ENCODE measurements at places on chromosomes 16 and 17. TPM values are rescaled to one million over a fixed set of nuclear protein-coding genes. Genes with fewer than 3 reads are reported as not detected.

DNA sequence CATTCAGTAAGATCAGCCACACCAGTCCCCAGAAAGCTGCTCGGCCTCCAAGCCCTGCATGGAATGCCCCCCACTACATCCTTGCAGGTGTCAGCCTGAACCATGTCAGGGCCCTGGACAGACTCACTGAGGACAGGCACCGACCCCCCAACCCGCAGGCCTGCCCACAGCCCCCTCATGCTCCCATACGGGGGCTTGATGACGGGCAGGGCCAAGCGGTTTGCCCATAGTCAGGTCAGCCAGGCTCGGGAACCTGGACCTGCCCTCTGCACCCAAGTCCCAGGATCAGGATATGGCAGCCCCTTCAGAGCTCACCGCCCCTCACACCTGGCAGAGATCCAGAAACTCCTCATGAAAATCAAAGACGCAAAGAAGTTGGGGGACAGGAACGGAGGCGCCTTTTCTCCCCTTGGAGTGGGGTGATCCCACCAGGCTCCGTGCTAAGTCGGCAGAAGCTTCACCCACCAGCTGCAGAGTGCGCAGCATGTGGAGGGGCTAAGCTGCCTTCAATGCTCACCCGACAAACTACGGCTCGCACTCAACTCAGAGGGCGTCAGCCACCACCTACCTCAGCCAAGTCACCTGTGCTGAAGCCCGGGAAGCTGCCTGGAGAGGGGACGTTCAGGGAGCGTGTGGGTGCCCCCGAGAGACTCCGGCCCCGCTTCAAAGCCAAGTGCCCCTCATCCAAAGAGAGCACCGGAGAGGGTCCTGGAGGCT is 26.5 kb downstream of the GNPTG start:
- DNase-seq, result no peak

GPRC5B gene
- 82.4 TPM for total RNA-seq

DNA sequence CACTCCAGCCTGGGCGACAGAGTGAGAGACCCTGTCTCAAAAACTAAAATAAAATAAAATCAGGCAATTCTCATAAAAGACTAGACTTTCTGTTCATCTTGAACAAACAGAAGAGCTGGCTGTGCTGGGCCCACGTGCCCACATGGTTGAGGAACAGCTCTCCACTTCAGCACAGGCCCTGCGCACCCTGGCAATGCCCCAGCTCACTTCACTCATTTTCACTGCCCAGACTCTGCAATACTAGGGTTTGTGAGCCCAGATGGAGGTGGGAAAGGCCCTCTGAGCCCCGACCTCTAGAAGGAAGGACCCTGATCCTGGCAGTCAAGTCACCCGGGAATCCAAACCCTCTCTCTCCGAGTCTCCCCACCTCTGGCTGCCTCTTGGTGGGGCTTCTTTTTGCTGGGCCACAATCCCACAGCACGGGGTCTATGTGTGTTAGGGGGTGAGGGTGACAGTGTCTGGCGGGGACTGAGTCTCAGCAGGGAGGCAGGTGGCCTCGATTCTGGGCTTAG is 14.8 kb downstream of the MYLK3 start:
- no peak for DNase-seq

DNA sequence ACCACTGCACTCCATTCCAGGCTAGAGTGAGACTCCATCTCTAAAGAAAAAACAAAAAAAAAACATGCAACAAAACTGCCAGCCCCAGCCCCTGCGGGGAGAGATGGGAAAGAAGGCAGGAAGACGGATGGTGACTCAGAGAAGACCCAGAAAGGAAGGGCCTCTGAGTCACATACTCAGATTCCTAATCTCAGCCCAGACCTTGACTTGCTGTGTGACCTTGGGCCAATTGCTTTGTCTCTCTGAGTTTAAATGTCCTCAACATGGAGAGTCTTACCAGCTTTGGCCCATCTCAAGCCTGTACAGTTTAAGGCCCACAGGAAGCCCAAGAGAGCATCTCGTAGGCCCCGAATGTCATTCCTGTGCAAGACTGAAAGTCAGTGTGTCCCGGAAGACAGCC is 86.5 kb upstream of the LHX1 start:
- DNase-seq, result no peak

TBC1D3C gene
- not detected for total RNA-seq

DNA sequence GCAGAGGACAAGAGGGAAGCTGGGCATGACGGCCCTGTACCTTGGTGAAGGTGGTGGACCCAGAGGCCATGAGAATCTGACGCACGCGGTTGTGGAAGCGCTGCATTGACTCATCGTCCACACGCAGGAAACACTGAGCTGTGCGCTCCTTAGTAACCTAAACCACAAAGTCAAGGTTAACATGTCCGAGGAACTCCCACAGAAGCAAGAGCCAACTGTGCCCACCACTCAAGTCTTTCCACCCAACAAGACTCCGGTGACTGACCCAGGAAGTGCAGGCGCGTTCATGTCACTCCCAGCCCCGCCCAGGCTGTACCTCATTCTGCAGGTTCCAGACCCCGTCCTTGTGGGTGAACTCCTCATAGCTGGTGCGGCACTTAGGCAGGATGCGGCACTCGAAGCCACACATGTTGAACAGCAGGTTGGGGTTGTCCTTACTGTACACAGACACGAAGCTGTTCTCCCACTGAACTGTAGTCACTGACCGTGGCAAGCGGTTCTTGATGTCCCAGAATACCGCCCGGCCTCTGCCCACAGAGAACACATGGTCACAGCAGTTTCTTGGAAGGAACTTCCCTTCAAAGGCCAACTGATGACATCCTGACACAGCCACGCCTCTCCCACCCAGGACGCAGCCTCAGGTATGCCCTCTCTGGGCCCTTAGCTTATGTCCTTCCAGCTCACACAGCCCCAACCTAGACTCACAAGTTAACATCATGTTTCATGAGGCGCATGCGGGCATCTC is 11.5 kb downstream of the PRPF8 start:
- no peak for DNase-seq

NLGN2 gene
- 10.7 TPM for total RNA-seq

- no peak for DNase-seq
Measured at GRCh38 chr16:27759967-27760788, 210.2 kb downstream of the KATNIP start.

DNA sequence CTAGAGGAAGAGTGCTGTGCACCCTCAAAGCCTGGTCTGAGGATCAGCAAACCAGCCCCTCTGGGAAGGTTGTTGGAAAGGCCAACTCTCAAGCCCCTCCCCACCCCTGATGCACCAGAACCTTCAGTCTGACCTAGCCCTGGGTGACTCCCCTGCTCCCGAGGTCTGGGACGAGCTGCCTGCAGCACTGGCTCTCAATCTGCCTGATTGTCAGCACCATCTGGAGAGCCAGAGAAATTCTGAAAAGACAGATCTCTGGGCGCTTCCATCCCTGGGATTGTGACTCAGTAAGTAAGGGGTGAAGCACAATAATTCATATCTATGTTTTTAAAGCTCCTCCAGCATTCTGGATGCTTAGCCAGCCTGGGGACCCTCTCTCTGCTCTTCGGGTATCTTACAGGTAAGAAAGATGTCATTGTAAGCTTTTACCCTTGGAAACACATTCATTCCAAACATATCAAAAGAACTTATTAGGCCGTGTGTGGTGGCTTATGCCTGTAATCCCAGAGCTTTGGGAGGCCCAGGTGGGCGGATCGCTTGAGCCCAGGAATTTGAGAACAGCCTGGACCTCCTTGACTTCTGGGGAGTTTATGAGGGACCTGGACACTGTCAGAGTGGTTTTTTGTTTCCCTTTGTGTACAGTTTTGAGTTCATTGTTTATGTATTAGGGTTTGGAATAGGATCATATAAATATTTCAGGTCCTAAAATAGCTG is 147.5 kb downstream of the KCNJ12 start:
- DNase-seq, result no peak
